Activated CD4-positive, alpha-beta T cell treated with anti-CD3 and anti-CD28 coated beads, Interleukin-2, amount 50 U/mL, for 24 hours (primary cell): ENCODE measurements at places on chromosomes 3 and 15.

DNA sequence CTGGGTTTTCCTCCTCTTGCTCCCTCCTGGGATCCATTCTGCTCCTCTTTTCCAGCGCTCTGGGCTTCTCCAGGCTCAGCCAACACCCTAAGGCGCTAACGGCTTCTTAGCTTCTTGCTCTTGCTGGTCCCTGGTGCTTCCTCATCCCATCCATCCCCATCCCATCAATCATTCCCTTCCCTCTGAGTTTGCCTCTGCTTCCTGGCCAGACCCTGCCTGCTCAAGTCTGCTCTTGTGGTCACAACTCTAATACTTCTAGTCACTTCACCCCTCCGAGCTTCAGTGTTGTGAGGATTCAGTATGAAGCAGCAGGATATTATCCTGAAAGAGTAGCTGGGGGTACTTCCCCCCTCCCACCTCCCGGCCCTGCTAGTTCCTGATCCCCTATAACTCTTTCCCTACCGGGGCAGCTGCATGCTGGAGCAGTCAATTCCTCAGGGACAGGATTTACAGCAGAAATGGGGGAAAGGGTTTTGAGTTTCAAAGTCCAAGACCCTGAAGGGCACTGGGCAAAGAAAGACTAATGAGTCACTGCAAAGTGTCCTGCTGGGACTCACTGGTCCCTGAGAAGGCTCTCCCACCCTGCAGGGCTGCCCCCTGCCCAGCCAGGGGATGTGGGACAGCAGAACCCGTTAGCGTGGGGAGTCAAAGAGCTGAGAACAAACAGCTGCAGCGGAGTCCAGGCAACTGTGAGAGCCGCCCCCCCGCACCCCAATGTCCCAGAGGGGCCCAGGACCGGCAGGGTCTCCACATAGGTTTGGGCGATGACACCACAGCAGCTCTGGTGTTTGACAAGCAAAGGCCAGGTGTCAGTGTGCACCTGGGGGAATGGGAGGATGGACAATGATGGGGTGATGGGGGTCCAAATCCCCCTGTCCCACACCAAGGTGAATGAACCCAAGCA is 2.3 kb upstream of the SYNM start:
- DNase-seq = no peak

DNA sequence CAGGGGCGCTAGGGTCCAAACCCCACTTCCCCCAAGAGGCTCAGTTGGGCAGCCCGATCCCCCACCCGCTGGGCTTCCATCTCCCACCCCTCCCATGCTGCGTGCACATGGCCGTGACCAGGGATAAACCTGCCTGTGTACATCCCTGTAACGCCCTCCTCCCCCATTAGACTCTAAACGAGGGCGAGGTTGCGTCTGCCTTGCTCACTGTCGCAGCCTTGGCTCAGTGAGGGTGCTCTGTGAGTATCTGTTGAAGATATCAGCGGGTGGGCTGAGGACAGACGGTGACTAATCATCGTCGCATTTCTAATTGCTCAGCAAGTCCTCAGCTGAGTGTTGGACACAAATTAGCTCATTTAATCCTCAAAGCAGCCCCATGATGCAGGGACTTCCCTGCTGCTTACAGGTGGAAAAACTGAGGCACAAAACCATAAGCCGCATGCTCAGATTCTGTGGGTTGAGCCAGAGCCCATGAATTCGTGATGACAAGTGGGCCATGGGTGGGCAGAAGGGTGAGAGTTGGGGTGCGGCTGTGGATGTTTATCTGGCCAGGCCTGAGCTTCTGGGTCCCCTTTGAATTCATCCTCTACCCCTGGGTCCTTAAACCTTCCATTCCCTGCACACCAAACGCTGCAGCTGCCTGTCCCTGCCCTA is 26.0 kb downstream of the FBLN2 start:
- DNase-seq = peak; percentile 10

DNA sequence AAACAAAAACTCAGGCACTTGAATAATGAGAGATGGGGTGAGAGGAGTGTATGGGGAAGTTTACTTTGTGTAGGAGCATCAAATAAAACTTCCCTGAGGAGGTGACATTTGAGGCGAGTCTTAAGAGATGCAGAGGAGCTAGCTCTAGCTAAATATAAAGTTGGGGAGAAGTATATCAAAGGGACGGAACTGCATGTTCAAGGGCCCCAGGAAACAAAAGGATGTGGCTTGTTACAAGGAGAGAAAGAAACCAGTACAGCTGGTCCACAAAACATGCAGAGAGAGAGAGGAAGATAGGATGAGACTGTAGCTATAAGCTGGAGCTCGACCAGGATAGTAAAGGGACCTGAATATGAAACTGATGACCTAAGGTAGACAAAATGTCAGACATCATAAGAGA is 17.6 kb downstream of the FEZF2 start:
- DNase-seq = no peak

GRCh38 chr15:28888900-28889299 is 3.1 kb downstream of the APBA2 start:
- DNase-seq = no peak

DNA sequence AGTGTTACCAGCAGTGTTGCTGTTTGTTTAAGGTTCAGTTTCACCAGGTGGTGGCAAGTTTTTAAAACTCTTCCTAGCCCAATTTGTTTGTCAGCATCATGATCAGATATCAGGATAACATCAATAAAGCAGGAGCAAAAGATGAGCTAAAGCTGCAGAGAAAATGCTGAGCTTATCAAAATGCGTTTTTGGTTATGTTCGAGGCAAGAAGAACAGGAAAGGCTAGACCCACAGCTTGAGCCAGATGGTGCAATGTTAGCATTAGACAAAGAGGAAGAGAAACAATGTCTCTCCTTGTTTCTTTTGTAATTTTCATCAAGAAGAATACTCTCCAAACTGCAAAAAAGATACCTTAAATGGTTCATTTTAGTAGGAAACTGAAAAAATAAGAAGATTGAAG is 66.2 kb downstream of the THRB start:
- DNase-seq = no peak

DNA sequence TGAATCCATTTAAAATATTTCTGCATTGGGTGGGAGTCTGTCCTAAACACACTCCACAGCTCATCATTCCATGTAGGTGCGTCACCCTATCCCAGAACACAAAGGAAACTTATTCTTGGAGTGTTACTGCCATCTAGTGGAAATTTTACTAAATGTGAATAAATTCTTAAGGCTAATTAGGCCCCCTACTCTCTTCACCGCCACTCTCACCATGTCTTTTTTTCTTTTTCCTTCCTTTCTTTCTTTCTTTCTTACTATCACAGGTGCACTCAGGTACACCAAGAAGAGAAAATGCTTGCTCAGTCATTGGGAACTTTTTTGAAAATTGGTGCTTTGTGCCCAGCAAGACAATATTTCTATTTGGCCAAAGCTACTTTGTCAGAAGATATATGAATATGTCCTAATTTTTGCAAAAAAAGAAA is 26.4 kb upstream of the ATP8B4 start:
- DNase-seq = no peak

- DNase-seq = no peak
Measured at GRCh38 chr3:105006164-105006563, 360.5 kb upstream of the ALCAM start.

- DNase-seq = no peak
Measured at GRCh38 chr15:83193721-83194120, 13.9 kb downstream of the HDGFL3 start.

DNA sequence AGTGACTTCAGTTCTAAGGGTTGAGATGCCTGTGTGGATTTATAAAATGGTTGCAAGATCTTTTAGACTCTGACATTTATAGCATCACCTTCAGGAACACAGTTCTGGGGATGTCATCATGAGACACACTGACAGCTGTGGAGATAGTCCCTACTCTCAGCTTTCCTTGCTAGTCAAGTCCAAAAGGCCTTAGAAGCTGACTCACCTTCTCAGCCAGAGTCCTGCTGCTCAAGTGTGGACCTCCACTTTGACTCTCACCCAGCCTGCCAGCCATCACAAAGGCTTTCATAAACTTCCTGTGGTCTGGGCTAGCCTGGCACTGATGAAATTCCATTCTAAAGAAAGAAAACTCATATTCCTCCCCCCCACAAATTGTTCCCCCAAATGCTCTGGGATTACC is 44.8 kb downstream of the TMEM39A start:
- DNase-seq = no peak
